Sciatic nerve (tissue), 2 donors: ENCODE measurements at places on chromosomes 2 and 18. TPM values are rescaled to one million over a fixed set of nuclear protein-coding genes. Genes with fewer than 3 reads are reported as not detected.

SH3RF3 gene
- 6.4 TPM for total RNA-seq

LIPG gene
- 5.8 TPM for total RNA-seq

DNA sequence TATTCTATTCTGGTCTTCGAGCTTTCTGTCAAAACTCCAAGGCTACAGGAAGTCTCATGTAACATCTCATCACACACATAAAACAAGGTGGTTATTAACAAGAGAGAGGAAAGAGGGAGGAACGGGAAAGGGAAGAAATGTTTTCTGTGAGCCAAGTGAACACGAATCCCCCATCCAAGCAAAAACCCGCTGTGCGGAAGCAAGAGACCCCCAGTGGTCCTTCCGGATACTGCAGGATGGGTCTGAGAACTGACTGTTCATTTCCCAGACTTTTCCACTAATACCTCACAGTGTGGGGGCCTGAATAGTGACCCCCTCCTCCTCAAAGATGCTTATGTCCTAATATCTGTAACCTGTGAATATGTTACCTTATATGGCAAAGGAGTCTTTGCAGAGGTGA, 19.0 kb upstream of the DIPK1C start:
- DNase-seq, result peak; percentile 83

DNA sequence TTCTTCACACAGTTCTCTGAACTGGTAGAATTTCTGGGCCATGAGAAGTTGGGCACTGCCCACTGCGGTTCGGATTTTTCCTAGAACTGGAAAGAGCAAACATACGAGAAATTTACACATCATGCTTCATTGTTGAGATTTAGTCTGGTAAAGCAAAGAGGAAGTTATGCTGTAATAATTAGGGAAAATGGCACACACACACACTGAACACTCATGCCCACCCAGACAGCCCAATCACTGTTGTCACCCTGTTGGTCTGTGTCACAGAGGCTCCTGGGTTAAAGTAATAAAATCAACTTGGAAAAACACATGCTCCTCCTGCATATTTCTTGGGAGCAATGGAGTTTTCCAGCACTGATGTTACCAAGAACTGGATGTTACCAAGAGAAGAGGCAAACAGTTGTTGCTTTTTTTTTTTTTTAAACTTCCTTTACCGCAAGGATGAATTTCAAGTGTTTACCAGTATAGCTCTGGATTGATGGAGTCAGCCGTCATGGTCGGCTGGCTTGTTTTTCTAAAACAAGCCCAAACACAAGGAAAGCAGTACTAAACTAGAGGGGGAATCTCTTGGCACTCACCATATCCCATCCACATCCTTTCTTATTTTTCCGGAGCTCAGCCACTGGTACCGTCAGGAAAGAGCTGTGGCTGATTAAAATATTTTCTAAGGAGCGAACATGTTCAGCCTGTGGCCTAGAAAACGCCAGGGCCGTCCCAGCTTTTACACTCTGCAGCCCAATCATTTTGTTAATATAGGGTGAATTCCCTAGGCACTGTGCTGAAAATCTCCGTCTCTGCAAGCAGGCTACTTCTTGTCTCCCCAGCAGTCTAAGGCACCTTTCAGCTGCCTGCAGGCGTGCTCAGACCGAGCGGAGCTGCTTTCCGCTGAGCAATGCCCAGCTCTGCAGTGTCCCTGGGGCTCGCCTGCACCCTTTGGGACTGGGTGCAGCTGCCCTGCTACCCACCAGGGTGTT, 58.9 kb downstream of the TGIF1 start:
- DNase-seq, result no peak

- no peak for DNase-seq
Observed at GRCh38 chr2:225464346-225465025, 65.0 kb downstream of the NYAP2 start.

GRCh38 chr2:204282525-204282924, 262.8 kb upstream of the PARD3B start:
- no peak for DNase-seq

ACYP2 gene
- total RNA-seq, result 19.7 TPM

GRCh38 chr2:27212626-27213471, 781 bp upstream of the SLC5A6 start:
- DNase-seq, result no peak

CCL20 gene
- total RNA-seq, result 0.76 TPM

DNA sequence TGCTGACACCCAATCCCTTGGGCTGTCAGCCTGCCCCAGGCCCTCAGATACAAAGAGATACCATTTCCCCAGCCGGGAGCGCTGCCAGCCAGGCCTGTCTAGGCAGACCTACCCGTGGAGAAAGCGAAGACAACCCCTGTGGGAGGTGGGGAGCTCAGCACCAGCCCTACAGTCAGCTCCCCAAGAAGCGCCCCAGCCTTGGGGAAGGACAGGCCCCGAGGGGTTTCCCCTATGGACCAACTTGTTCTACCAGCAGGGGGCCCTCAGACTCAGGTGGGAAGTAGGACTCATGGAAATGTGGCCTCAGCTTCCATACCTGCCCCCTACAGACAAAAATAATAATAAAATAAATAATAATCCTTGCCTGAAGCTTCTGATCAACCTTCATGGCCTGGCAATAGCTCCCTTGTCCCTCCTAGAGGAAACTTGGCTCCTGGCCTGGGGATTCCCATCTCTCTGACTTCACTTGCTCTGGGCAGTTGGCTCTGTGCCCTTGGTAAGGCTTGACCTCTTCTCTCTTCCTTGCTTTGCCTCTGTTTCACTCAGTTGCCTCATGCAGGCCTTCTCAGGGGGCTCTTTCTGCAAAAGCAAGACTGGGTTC, 7.0 kb downstream of the SLC35F6 start:
- DNase-seq, result peak; percentile 93

GRCh38 chr2:9666306-9666705, 35.5 kb upstream of the YWHAQ start:
- DNase-seq, result no peak

- no peak for DNase-seq
Observed at GRCh38 chr2:135271006-135271405, 218.9 kb downstream of the RAB3GAP1 start.

BMP10 gene
- not detected for total RNA-seq

DNA sequence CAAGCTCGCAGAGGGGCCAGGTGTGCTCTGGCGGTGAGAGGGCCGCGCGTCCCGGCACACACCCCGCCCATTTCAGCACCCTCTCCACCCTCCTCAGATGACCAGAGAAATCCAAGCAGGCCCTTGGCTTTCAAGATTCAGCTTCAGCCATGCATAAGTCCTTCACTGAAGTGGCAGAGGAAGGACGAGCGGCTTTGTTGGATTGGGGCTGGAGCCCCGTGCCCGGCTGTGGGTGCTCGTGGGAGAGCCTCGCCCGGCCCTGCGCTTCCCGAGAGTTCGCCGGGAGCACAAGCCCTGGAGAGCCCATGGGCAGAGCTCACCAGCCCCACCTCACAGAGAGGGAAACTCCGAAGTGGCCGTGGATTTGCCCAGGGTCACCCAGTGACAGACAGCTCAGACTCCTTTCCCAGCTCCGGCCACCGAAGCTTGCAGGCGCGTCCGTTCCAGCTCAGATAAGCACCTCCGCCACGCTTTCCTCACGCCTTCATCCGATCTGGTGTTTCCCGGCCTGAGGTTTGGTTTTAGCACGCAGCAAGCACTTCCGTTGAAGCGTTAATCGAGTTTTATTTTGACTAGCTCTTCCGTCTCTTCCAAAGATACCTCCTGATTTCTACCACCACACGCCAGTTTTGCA, 45.6 kb upstream of the MTCL1 start:
- no peak for DNase-seq

MRPL19 gene
- total RNA-seq, result 48.3 TPM
